ENCODE measurements at places on chromosomes 16 and 17.

DNA sequence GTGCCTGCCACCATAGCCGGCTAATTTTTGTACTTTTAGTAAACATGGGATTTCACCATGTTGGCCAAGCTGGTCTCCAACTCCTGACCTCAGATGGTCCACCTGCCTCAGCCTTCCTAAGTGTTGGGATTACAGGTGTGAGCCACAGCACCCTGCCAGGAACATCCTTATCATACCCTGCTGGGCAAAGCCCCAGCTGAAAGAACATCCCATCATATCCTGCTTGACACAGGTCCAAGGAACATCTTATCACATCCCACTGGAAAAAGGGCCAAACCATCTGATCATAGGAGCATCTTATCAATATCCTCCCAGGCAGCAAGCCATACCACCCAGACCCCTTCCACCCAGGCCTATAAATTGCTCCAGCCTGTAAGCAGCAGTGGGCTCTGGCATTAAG lies 1109.2 kb upstream of the CDH8 start:
- DNase-seq = no peak

- DNase-seq = no peak
Observed at GRCh38 chr17:31586946-31587345, 195.5 kb downstream of the RAB11FIP4 start.

DNA sequence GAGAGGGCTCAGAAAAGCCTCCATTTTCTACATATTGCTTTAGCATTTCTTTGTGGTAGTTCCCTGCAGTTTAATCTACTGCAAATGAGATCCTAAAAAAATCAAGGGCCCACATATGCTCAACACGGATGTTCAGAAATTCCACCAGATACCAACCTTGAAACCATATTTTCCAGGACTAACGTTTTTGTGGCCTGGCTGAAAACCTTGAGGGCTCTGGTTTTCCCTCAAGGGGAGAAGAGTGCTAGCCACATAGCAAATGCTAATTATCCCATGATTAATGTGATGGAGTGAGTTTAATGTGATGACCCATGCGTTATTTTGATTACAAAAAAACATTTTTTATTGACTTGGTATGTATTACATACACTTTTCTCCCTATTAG lies 68.9 kb downstream of the SNX11 start:
- no peak for DNase-seq

GRCh38 chr17:9802294-9802693 lies 10.9 kb upstream of the DHRS7C start:
- DNase-seq = no peak

- no peak for DNase-seq
Observed at GRCh38 chr16:62280506-62280905, 244.3 kb upstream of the CDH8 start.

DNA sequence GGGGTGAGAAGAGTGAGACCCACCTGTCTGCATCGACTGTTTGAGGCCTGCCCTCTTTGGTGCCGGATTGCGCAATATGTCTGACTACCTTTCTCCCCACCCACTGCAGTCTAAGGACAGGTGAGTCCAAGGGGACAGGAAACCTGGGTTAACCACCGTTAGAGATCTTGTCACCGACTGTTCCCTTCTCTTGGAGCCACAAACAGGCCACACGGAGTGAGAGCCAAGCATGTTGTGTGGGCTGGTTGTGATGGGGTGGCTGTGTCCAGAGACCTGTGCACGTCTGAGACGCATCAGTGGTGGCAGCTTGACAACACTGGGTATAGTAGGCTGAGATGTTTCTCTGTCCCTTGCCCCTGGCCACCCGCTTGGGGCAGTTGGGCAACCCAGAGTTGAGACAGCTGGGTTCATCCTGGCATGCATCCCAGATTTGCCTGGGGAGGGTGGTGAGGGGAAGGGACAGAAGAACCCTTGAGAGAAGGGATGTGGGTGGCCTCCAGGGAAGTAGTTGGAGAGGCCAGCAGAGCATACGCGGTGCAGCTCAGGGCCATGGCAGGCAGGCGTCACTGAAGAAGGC lies 21.4 kb downstream of the MPRIP start:
- no peak for DNase-seq

GRCh38 chr17:846901-847843 lies 65.0 kb downstream of the MRM3 start:
- no peak for DNase-seq
